ENCODE measurements at places on chromosomes 1 and 21. TPM values are rescaled to one million over a fixed set of nuclear protein-coding genes. Genes with fewer than 3 reads are reported as not detected.
A peak's percentile ranks its signal among the peaks of the same experiment; 100 is the strongest.

The NUAK2 gene
- 21.4 TPM for total RNA-seq

GRCh38 chr1:67464746-67465145 is 34.5 kb upstream of the SERBP1 start:
- no peak for DNase-seq
- no peaks in the 10 kb centered on the region for H3K36me3 ChIP-seq
- H3K27me3 ChIP-seq: no peaks in the 10 kb centered on the region
- no peak overlapping the region for H3K4me3 ChIP-seq
- no peaks in the 10 kb centered on the region for H3K4me1 ChIP-seq

DNA sequence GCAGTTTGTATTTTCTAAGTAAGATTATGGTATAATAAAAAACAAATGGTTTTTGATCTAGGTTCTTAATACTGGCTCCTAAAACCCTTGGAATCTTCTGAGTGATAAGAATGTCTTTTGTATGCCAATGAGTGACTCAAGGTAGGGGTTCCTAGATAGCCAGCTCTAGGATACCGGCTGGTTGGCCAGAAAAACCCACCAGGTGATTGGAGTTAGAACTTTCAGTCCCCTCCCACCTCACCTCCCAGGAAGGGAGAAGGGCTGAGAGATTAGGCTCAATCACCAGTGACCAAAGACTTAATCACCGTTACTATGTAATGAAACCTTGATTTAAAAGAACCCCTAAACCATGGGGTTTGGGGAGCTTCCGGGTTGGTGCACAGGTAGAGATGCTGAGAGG is 8.7 kb upstream of the BRDT start:
- DNase-seq: no peak
- H3K4me1 ChIP-seq: no peaks in the 10 kb centered on the region
- H3K27ac ChIP-seq: no peak overlapping the region
- no peaks in the 10 kb centered on the region for H3K27me3 ChIP-seq
- H3K4me3 ChIP-seq: no peak overlapping the region

The TACSTD2 gene
- total RNA-seq: not detected

DNA sequence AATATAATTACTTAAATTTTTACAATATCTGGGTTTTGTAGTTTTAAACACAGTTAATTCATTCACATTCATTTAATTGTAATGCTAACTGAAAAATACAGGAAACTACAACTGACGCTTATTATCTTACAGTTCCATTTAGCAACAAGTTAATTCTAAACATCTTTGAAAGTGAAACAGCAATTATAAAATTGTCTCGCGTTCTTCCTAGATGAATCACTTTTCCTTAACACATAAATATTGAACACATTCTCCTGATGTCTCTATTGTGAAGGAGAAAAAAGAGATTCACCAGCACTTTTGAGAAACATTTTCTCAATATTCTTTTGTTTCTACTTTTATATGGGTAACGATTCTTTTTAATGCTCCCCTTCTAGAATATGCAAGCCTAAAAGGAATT is 6.4 kb downstream of the PTGFR start:
- no peaks in the 10 kb centered on the region for H3K36me3 ChIP-seq
- H3K4me1 ChIP-seq: no peaks in the 10 kb centered on the region
- H3K4me3 ChIP-seq: no peak overlapping the region
- no peaks in the 10 kb centered on the region for H3K27me3 ChIP-seq
- H3K27ac ChIP-seq: peak overlapping the region; percentile 19

GRCh38 chr1:57839067-57839466 is 415.2 kb upstream of the DAB1 start:
- no peak for DNase-seq
- H3K4me1 ChIP-seq: no peaks in the 10 kb centered on the region
- peaks cover 4% of the 10 kb centered on the region for H3K27me3 ChIP-seq
- H3K4me3 ChIP-seq: no peak overlapping the region

The SH2D5 gene
- total RNA-seq: not detected

- no peaks in the 10 kb centered on the region for H3K4me1 ChIP-seq
- H3K27me3 ChIP-seq: no peaks in the 10 kb centered on the region
- H3K27ac ChIP-seq: no peak overlapping the region
Measured at GRCh38 chr1:62111084-62111483, 83.6 kb upstream of the L1TD1 start.

DNA sequence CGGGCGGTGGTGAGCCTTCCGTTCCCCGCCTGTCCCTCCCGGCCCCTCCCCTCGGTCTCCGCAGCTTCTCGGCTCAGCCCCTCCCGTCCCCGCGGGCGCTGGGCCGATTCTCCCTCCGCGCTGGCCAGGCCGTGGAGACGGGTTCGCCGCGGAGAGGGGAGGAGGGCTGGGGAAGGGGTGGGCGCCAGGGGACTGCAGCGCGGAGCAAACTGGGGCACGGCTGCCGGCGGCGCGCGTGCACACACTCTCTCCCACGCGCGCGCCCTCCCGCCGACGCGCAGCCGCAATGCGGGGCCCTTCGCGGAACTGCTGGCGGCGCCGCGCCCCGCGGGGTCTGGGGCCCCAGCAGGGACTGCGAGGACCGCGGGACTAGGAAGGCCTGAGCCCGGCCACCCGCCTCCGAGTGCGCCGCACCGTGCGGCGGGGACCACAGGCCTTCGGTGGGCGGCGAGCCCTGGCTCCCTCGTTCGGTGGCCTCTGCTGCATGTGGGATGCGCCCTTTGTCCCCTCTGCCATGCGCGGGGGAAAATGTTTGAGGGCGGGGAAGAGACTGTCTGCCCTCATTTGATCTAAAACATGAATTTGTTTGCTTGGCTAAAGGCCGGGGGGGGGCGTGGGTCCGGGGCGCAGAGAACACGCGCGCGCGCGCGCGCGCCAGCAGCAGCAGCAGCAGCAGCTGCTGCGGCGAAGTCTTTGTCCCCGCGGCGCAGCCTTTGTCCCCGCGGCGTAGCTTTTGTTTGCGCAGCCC is 90.7 kb upstream of the VAMP3 start:
- peaks cover 6% of the 10 kb centered on the region for H3K4me1 ChIP-seq
- H3K27me3 ChIP-seq: no peaks in the 10 kb centered on the region
- peak overlapping the region; percentile 73 for H3K27ac ChIP-seq

DNA sequence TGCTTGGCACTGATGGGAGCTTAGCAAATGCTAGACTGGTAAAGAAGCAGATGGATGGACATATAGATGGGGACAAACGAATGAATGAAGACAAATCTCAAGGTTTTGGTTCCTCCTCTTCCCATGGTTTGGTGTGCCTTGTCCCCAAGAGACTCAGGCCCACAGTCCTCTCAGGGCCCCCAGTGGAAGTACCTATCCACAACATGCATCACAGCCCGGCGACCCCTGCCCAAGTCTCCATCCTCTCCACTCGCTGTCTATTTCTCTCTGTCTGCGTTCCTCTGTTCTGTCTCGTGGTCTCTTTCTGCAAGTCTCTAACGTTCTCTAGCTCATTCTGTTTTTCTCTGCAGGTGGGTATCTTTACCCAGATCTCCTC is 85.8 kb downstream of the GLIS1 start:
- H3K27me3 ChIP-seq: no peaks in the 10 kb centered on the region
- no peaks in the 10 kb centered on the region for H3K4me1 ChIP-seq
- H3K36me3 ChIP-seq: no peaks in the 10 kb centered on the region
- no peak overlapping the region for H3K4me3 ChIP-seq

The INAVA gene
- total RNA-seq: 609 TPM

GRCh38 chr21:17667256-17667655 is 54.6 kb upstream of the BTG3 start:
- no peak for DNase-seq
- H3K27ac ChIP-seq: no peak overlapping the region
- no peaks in the 10 kb centered on the region for H3K27me3 ChIP-seq
- no peaks in the 10 kb centered on the region for H3K4me1 ChIP-seq
- H3K36me3 ChIP-seq: no peaks in the 10 kb centered on the region

The CYP4Z1 gene
- total RNA-seq: not detected

The LRIG2 gene
- total RNA-seq: 16.1 TPM

- no peaks in the 10 kb centered on the region for H3K27me3 ChIP-seq
- no peaks in the 10 kb centered on the region for H3K36me3 ChIP-seq
- H3K4me1 ChIP-seq: no peaks in the 10 kb centered on the region
- no peak overlapping the region for H3K27ac ChIP-seq
Measured at GRCh38 chr1:48831120-48831978, 54.7 kb upstream of the BEND5 start.

GRCh38 chr1:88321706-88322105 is 362.4 kb upstream of the PKN2 start:
- no peaks in the 10 kb centered on the region for H3K36me3 ChIP-seq
- H3K27me3 ChIP-seq: no peaks in the 10 kb centered on the region
- no peak overlapping the region for H3K27ac ChIP-seq
- no peak overlapping the region for H3K4me3 ChIP-seq
- H3K4me1 ChIP-seq: no peaks in the 10 kb centered on the region

The LCE2B gene
- not detected for total RNA-seq

The SMAP2 gene
- 32.1 TPM for total RNA-seq

The MYCL gene
- 16.4 TPM for total RNA-seq

The SLAMF9 gene
- not detected for total RNA-seq

DNA sequence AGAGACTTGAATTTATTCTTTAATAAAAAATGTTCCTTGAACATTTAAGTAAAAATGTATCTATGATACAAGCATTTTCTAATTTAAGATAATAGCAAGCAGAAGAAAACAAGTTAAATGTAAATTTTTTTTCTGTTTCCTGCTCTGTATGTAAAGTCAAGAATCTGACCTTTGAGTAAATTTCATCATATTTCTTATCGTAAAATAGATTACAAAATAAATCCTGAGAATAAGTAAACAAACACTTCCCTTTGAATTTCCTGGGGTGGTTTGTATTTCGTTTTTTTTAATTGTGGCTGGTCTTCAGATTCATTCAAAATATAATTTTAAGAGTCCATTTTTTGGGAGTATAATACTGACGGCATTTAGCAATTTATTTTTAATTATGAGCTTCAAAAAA is 77.6 kb downstream of the POU2F1 start:
- no peaks in the 10 kb centered on the region for H3K27me3 ChIP-seq
- H3K4me3 ChIP-seq: no peak overlapping the region
- DNase-seq: no peak
- peaks cover 7% of the 10 kb centered on the region for H3K4me1 ChIP-seq

GRCh38 chr1:110394493-110394820 is 3.6 kb upstream of the SLC16A4 start:
- peaks cover 5% of the 10 kb centered on the region for H3K36me3 ChIP-seq
- H3K27ac ChIP-seq: peak overlapping the region; percentile 55
- no peak for DNase-seq
- H3K27me3 ChIP-seq: no peaks in the 10 kb centered on the region

Data from transverse colon (tissue), 4 donors.